Stimulated activated CD4-positive, alpha-beta T cell treated with anti-CD3 and anti-CD28 coated beads, Interleukin-1b, Interleukin-23, amount 100 ng/mL, for 4 hours (primary cell): ENCODE measurements at places on chromosomes 1 and 21.

- no peak for DNase-seq
These were observed 308.4 kb downstream of the AJAP1 start for GRCh38 chr1:4962836-4963235.

- no peak for DNase-seq
These were observed at the start of gene SYT2 for GRCh38 chr1:202710070-202711045. Gene SYT2, minus strand, starts transcription at chr1:202710454. Its CDS starts 104,682 bp downstream, at chr1:202605772.

DNA sequence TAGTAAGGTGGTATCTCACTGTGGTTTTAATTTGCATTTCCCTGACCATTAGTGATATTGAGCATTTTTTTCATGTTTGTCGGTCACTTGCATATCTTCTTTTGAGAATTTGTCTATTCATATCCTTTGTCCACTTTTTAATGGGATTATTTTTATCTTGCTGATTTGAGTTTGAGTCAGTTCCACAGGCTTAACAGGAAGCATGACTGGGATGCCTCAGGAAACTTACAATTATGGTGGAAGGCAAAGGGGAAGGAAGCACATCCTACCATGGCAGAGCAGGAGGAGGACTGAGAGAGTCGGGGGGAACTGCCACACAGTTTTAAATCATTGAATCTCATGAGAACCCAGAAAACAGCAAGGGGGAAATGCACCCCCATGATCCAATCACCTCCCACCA is 51.1 kb downstream of the ODF2L start:
- no peak for DNase-seq

DNA sequence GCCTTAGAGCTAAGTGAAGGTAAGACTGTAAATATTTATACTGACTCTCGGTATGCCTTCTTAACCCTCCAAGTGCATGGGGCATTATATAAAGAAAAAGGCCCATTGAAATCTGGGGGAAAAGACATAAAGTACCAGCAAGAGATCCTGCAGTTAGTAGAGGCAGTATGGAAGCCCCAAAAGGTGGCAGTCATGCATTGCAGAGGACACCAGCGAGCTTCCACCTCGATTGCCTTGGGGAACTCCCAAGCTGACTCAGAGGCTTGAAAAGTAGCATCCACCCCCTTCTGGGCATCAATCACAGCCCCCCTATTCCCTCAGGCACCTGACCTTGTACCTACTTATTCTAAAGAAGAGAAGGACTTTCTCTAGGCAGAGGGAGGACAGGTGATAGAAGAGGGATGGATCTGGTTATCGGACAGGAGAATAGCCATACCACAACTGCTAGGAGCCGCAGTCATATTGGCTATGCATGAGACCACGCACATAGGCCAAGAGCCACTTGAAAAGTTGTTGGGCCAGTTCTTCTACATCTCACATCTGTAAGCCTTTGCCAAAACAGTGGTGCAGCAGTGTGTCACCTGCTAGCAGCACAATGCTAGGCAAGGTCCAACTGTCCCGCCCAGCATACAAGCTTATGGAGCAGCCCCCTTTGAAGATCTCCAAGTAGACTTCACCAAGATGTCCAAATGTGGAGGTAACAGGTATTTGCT is 19.4 kb downstream of the PLA2G2F start:
- no peak for DNase-seq

DNA sequence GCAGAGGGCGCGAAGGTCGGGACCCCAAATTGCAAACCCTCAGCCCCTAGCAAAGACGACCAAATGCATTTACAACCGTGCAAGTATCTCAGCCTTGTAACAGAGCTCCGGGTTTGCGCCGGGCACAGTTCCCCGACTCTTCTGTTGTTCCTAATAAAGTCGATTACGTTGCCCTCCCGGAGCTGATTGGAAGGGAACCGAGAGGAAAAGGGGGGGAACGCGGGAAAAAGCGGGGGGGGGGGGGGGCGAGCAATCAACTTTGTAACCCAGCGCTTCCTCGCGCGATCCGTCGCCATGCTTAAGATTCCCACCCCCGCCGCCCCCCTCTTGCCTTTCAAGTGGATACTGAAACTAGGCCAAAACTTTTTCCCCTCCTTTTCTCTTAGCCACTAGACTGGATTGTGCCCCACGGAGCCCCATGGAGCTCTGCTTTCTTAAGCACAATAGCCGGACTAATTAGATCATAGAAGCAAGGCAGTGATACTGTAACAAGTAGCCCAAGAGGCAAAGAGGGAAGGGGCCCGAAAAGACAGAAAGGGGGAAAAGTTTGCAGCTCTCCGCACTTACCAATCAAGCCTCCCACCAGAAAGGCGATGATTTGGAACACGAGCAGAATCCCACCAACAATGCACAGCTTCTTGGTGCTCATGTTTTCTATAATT is 565 bp downstream of the WLS start:
- no peak for DNase-seq
